ENCODE measurements at places on chromosomes 7 and 10.

DNA sequence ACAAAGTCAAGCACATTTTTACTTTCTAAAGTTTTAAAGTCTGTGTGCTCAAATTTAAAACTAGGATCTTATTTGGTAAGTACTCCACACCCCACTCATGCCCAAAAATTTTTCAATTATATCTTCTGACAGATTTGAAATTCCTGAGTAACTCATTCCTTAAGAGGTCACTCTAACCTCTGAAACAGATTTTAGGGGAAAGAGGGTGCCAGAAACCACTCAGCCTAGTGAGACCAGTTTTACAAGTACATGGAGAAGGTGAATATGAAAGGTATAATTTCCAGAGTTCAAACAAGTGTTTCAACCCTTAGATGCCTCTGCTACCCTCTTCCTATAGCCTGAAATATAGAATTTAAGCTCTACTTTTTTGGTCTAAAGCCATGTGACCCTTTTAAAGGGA, 79.2 kb downstream of the C7orf25 start:
- no peak for DNase-seq

GRCh38 chr7:101833799-101834198, 16.4 kb downstream of the CUX1 start:
- no peak for DNase-seq

GRCh38 chr10:69766161-69766910, 35.4 kb upstream of the COL13A1 start:
- no peak for DNase-seq

DNA sequence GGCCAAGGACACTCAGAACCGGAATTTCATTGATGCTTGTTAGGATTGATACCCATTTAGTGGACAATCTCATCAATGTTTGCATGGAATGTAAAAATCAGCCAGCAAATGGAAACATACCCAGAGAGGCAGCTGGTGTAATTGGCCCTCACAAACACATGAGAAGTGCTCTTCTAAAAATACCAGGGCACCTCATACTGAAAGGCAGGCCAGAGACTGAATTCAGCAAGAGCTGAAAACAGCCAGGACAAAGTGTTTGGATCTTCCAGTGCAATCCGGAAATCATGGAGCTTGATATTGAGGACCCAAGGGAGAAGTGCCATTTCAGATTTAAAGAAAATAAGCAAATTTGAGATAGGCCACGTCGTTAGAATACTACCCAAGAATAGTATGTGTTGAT, 498.6 kb downstream of the GALNT17 start:
- DNase-seq = no peak

GRCh38 chr7:9186730-9187129, 753.3 kb downstream of the NXPH1 start:
- DNase-seq = no peak

GRCh38 chr10:47452495-47453140, 31.3 kb downstream of the ANXA8 start:
- no peak for DNase-seq

GRCh38 chr10:100496567-100496966, 23.1 kb downstream of the SEC31B start:
- no peak for DNase-seq

DNA sequence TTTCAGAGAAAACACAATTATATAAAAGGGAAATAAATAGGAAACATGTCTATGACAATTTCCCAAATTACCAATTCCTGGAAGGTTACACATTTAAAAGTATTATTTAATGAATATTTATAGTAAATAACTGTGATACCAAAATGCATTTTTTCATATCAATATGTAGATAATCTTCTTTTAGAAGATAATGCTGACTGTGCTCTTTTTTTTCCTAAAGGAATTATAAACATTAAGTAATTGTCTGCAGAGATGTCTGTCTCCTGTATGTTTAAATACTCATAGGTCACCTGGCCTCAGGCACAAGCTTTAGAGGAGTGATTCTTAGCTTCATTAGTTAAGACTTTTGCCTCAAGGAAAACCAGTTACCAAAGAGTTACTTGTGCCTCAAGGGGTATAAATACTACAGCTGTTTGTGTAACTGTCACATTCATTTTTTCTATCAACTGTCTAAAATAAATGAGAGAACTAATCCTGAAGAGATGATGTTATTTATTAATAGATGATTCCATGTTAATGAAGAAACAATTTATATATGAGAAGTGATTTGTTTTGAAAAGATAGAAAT, 77.1 kb downstream of the DNAJC1 start:
- no peak for DNase-seq

GRCh38 chr7:49522111-49522510, 251.3 kb upstream of the VWC2 start:
- no peak for DNase-seq
